Central memory CD8-positive, alpha-beta T cell (primary cell): ENCODE measurements at places on chromosomes 1 and 21.

GRCh38 chr1:170030212-170030611 lies 44.3 kb downstream of the KIFAP3 start:
- no peak overlapping the region for H3K27ac ChIP-seq
- peaks cover 7% of the 10 kb centered on the region for H3K36me3 ChIP-seq
- no peak for DNase-seq
- H3K4me3 ChIP-seq = no peak overlapping the region
- H3K4me1 ChIP-seq = peaks cover 6% of the 10 kb centered on the region

DNA sequence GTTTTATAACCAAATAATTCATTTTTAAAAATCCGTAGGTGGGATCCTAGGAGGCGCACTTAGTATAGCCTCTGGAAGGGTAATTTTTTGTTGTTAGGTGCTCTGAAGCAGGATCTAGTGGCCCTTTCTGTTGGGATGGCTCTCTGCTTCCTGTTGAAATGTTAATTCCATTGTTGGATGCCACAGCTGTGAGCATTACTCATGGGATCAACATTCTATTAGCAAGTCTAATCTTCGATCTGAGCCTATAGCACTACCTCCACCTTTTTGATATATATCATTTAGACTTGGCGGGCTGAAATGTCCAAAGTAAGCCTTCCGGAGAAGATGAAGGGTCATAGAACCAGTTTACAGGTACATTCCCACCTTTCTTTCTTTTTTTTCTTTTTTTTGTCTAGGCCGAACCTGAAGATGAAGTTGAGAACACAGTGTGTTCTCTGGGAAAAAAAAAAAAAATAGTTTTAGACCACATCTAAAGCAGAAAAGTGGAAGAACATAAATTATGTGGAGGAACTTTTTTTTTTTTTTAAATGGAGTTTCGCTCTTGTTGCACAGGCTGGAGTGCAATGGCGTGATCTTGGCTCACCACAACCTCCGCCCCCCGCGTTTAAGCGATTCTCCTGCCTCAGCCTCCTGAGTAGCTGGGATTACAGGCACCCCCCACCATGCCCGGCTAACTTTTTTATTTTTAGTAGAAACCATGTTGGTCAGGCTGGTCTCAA lies 1.4 kb downstream of the CXADR start:
- H3K36me3 ChIP-seq = peaks cover 5% of the 10 kb centered on the region
- H3K4me3 ChIP-seq = peak overlapping the region; percentile 80
- peaks cover 19% of the 10 kb centered on the region for H3K4me1 ChIP-seq
- no peak overlapping the region for H3K27ac ChIP-seq
- peaks cover 61% of the 10 kb centered on the region for H3K27me3 ChIP-seq

- H3K36me3 ChIP-seq = no peaks in the 10 kb centered on the region
- no peak overlapping the region for H3K4me3 ChIP-seq
- H3K4me1 ChIP-seq = peaks cover 57% of the 10 kb centered on the region
- H3K27me3 ChIP-seq = no peaks in the 10 kb centered on the region
- DNase-seq = no peak
Observed at GRCh38 chr1:231611111-231611510, 15.5 kb upstream of the DISC1 start.

DNA sequence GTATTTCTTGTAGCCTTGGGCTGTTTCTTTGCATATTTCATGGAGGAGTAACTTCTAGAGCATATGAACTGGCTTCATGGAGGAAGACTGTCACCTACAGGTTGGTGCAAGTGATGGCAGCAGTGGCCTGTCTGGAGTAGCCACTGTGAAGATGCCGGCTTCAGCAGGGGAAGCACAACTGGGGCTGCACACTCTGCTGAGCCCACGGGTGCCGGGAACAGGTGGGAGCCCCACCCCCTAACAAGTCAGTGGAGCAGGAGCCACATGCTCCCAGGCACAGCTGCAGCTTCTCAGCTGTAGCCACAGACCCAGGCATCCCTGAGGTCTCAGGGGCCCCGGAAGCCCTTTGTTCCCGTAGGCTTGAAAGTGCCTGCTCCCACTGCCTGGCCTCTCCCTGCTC lies 43.2 kb upstream of the C1orf185 start:
- H3K27me3 ChIP-seq = peaks cover 49% of the 10 kb centered on the region
- no peak overlapping the region for H3K27ac ChIP-seq
- no peaks in the 10 kb centered on the region for H3K4me1 ChIP-seq
- H3K4me3 ChIP-seq = no peak overlapping the region

- no peak overlapping the region for H3K4me3 ChIP-seq
- DNase-seq = no peak
- H3K27ac ChIP-seq = peak overlapping the region; percentile 81
- H3K27me3 ChIP-seq = no peaks in the 10 kb centered on the region
- peaks cover 10% of the 10 kb centered on the region for H3K4me1 ChIP-seq
Observed at GRCh38 chr1:11790880-11791715, 14.7 kb downstream of the MTHFR start.

DNA sequence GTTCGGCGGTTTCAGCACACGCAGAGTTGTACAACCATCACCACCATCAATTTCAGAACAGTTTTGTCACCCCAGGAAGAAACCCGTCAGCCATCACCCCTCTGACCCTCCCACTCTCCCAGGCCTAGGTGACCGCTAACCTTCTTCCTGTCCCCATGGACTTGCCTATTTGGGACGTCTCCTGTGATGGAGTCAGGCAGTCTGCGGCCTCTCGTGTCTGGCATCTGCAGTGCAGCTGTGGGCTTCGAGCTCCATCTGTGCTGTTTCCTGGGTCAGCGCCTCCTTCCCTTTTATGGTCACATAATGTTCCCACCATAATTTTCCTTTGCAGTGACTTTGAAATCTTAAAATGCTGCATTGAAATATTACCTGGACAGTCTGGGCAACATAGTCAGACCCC lies 24.4 kb downstream of the SLC45A1 start:
- H3K27me3 ChIP-seq = no peaks in the 10 kb centered on the region
- no peak for DNase-seq
- no peak overlapping the region for H3K27ac ChIP-seq
- no peak overlapping the region for H3K4me3 ChIP-seq
- no peaks in the 10 kb centered on the region for H3K4me1 ChIP-seq

GRCh38 chr1:38361566-38361965 lies 315.0 kb upstream of the POU3F1 start:
- no peaks in the 10 kb centered on the region for H3K36me3 ChIP-seq
- peaks cover 38% of the 10 kb centered on the region for H3K27me3 ChIP-seq
- no peak overlapping the region for H3K27ac ChIP-seq
- DNase-seq = no peak
- H3K4me1 ChIP-seq = no peaks in the 10 kb centered on the region

DNA sequence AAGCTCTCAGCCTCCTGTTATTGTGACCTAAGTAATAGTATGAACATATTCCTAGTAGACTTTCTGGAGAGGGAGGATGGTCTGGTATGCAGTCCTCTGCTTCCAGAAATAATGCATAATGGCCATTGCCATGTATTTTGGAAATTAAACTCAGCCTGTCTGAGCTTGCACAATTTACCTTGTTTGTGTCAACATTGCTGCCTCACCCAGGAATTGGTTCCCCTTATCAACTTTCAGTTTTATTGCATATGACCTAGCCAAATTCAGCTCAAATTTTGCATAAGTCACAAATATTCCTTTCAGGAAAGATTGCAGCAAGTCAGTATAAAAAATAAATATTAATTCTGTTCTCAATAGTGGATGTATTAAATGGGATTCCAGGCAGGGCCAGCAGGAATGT lies 101.9 kb upstream of the SLC5A9 start:
- peaks cover 60% of the 10 kb centered on the region for H3K27me3 ChIP-seq
- no peak overlapping the region for H3K4me3 ChIP-seq
- H3K4me1 ChIP-seq = no peaks in the 10 kb centered on the region
- no peak for DNase-seq
- H3K36me3 ChIP-seq = no peaks in the 10 kb centered on the region

GRCh38 chr1:181483285-181484195 lies at the start of gene CACNA1E:
TSS of gene CACNA1E (plus strand) at chr1:181483517. CDS start at chr1:181483745, 228 bp downstream.
- H3K27ac ChIP-seq = no peak within 1 kb of the TSS
- no peak for DNase-seq
- H3K4me3 ChIP-seq = peak within 1 kb of the TSS; percentile 8
- peaks cover 1% of the 10 kb centered on the region for H3K36me3 ChIP-seq

DNA sequence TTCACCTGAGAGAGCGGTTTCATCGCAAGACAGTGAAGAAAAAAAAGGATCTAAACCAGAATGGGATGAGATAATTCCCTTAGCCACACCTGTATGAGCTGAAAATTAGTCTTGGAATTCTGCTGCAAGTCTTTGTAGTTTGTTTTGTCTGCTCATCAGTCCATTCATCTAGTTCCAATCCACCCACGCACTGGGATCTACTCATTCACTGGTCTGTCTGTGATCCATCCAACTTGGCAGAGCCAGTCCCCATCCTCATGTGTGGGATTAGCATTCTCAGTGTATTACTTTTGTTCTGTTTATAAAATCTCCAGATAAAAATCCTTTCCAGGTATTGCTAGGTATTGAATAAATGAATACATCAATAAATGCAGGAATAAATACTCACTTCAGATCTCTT lies 266.5 kb upstream of the USP24 start:
- H3K4me1 ChIP-seq = no peaks in the 10 kb centered on the region
- H3K4me3 ChIP-seq = no peak overlapping the region
- H3K27ac ChIP-seq = no peak overlapping the region
- no peaks in the 10 kb centered on the region for H3K36me3 ChIP-seq
- peaks cover 72% of the 10 kb centered on the region for H3K27me3 ChIP-seq
- no peak for DNase-seq

- peaks cover 32% of the 10 kb centered on the region for H3K27me3 ChIP-seq
- no peaks in the 10 kb centered on the region for H3K4me1 ChIP-seq
- no peak for DNase-seq
- no peak overlapping the region for H3K27ac ChIP-seq
- no peaks in the 10 kb centered on the region for H3K36me3 ChIP-seq
Observed at GRCh38 chr1:34320053-34320669, 143.5 kb downstream of the C1orf94 start.

- peaks cover 16% of the 10 kb centered on the region for H3K36me3 ChIP-seq
- no peaks in the 10 kb centered on the region for H3K27me3 ChIP-seq
- H3K4me1 ChIP-seq = peaks cover 8% of the 10 kb centered on the region
- H3K27ac ChIP-seq = no peak overlapping the region
- DNase-seq = no peak
Observed at GRCh38 chr1:45752441-45753052, 2.1 kb upstream of the IPP start.

- no peak overlapping the region for H3K4me3 ChIP-seq
- no peak for DNase-seq
- H3K4me1 ChIP-seq = no peaks in the 10 kb centered on the region
- no peaks in the 10 kb centered on the region for H3K36me3 ChIP-seq
- no peaks in the 10 kb centered on the region for H3K27me3 ChIP-seq
Observed at GRCh38 chr21:17185674-17186073, 327.2 kb upstream of the CXADR start.

DNA sequence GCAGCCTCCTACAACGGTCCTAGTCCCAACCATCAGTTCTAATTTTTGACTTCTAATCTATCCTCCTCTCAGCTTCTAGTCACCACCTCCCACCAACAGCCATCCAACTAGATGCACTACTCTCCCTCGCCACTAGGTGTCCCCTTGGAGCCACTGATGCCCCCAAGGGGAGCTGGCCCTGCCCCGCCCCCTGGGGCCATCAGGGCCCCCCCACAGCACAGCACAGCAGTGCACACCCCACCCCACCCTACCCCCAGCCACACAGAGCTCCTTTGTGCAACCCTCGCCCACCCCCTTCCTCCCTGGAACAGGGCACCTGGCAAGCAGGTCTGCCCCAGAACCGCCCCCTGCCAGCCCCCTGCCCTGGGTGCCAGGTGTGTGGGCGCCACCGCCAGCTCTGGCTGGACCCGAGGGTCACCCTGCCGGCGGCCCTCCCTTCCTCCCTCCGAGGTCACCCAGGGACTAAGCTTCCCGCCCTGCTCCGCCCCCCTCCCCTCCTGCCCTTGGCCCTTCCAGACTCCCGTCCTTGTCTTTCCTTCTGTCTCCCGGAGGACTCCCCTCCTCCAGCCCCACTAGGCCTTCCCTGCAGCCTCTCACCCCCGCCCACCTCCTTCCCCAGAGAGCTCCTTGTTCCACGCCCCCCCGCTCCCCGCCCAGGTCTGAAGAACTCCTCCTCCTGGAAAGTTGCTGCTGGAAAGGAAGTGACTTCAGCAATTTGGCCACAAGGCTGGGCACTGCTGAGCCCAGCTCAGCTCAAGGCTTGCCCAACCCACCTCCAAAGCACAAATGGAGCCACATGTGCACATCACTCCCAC lies 47.0 kb downstream of the AHDC1 start:
- peaks cover 4% of the 10 kb centered on the region for H3K36me3 ChIP-seq
- no peak overlapping the region for H3K4me3 ChIP-seq
- peaks cover 45% of the 10 kb centered on the region for H3K4me1 ChIP-seq
- H3K27me3 ChIP-seq = no peaks in the 10 kb centered on the region

DNA sequence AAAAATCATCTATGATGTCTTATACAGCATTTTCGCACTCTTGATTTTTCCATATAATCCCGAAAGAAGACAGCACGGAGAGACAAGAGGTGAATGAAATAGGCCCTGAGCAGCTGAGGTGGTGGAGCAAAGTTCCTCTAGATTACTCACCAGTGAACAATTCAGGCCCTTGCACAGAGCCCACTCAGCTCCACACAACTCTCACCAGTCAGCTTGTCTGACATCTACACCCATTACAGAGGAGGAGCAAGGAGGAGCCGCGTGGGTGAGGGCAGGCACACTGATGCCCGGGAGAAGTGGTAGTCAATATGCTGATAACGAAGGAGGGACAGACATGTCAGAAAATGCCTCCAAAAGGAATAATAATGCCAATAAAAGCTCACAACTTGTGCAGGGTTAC lies 59.9 kb downstream of the DNM3 start:
- DNase-seq = no peak
- H3K4me3 ChIP-seq = no peak overlapping the region
- no peak overlapping the region for H3K27ac ChIP-seq
- peaks cover 6% of the 10 kb centered on the region for H3K4me1 ChIP-seq

DNA sequence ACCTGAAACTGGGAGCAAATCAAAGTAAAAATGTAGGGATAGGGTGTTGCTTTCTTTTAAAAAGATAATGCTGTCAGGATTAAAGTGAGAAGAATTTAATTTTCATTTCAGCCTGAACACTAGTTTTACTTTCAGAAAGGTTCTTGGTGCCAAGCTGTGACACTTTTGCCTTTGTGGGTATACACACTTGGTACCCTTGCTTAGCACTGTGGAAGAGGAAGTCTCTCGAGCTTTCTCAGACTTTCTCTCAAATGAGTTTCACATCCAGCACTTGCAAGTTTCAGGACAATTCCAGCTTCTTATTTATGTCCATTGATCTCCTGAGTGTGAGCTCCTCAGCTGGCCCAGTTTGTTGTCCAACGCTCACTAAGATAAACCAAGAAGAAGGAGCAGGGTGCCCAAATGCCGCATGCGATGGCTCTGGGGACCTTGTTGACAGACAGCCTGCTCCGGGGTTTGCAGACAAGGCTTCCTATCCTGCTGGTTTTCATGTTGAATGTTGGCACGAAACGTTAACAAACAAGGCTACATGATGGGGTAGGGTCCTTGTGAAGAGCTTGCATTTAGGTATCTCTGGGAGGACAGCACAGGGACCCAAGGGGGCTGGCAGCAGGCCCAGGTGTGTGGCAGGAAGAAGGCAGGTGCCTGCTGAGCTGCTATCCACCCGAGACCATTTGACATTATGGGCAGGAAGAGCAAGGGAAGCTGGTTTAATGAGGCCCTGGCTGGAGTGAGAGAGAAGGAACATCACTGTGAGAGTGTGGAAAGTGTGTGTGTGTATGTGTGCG lies 79.7 kb downstream of the POFUT2 start:
- H3K27ac ChIP-seq = peak overlapping the region; percentile 61
- peak overlapping the region; percentile 23 for H3K4me3 ChIP-seq
- H3K27me3 ChIP-seq = no peaks in the 10 kb centered on the region
- peaks cover 39% of the 10 kb centered on the region for H3K4me1 ChIP-seq

- DNase-seq = no peak
- H3K27ac ChIP-seq = no peak overlapping the region
- no peak overlapping the region for H3K4me3 ChIP-seq
- peaks cover 27% of the 10 kb centered on the region for H3K27me3 ChIP-seq
- H3K4me1 ChIP-seq = no peaks in the 10 kb centered on the region
- no peaks in the 10 kb centered on the region for H3K36me3 ChIP-seq
Observed at GRCh38 chr1:247468481-247469140, 10.7 kb upstream of the OR2B11 start.
